HFFc6 (cell line): ENCODE measurements at places on chromosomes 5 and 9. TPM values are rescaled to one million over a fixed set of nuclear protein-coding genes. Genes with fewer than 3 reads are reported as not detected.

- no peak for DNase-seq
Measured at GRCh38 chr9:87502391-87503221, 4.9 kb downstream of the DAPK1 start.

GAPT gene
- total RNA-seq, result not detected in 3 replicates

SLC6A19 gene
- total RNA-seq, result not detected in 3 replicates

- peak; percentile 45 for DNase-seq
Measured at GRCh38 chr9:127942216-127943010, 4.8 kb upstream of the DPM2 start.

PDLIM7 gene
- 347 to 349 TPM (median 347 TPM) in 3 replicates for total RNA-seq

DNA sequence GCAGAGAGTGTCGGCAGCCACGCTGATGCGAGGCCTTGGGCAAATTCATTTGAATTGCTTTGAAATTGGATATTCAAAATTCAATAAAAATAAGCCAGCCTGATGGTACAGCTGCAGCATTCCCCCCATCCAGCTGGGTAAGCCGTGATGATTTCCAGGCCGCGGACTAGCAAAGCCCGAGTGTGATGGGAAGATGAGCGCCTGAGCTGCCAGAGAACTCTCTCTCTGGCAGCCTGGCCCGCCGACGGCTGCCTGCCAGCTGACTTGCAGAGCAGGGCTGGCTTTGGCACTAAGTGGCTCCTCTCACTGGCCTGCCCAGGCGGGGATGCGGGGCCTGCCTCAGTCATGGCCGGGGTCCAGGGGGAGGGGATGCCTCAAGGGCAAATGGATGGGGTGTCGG, 268.3 kb upstream of the WWC1 start:
- DNase-seq, result no peak

DNA sequence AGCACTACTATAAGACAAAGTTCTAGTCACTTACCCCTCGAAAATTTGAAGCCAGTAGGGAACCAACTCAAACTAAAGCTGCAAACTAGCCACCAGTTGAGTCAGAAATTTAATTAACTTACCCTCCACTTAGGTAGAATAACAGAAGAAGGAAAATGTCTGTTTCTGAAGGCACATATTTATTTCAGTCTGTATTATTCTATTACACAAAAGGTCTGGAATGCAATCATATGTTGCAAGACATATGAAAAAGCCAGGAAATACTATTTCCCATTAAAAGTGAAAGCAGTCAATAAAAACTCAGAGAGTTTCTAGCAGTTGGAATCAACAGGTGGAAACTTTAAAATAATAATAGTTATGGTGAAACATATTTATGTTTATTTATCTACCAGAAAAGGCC, 79.2 kb upstream of the SLCO4C1 start:
- no peak for DNase-seq

DNA sequence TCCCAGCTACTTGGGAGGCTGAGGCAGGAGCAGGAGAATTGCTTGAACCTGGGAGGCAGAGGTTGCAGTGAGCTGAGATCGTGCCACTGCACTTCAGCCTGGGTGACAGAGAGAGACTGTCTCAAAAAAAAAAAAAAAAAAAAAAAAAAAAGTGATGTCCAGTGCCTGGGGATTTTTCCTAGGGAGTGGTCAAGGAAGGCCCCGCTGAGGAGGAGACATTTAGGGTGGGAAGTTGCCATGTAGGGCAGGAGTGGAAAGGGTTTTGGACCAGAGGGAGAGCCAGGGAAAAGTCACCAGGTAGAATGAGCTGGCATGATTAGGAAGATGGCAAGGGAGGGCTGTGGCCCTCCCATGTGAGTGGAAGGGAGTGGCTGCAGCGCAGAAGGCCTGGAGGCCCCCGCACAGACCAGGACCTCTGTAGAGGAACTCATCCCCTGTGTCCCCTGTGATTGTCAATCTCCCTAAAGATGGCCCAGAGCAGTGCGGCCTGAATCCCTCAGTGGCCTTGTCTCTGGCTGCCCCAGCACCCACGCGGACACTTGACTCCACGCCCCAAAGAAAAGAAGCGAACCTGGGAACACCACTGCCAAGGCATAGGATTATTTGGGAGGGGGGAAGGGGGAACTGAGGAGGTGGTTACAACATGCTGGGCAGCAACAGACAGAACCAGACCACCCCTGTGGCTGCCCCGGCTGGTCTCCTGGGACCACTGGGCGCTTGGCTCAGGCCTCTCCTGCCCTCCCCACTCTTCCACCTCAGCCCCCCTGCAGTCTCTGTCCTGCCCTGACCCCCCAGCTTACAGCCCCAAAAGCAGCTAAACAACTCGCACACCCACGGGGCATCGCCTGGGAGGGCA, 2.6 kb upstream of the SQSTM1 start:
- DNase-seq, result no peak

ECSCR gene
- 0.42 and 0.68 TPM in 2 replicates for total RNA-seq

ARHGEF37 gene
- 0.21 to 0.50 TPM (median 0.42 TPM) in 3 replicates for total RNA-seq

DNA sequence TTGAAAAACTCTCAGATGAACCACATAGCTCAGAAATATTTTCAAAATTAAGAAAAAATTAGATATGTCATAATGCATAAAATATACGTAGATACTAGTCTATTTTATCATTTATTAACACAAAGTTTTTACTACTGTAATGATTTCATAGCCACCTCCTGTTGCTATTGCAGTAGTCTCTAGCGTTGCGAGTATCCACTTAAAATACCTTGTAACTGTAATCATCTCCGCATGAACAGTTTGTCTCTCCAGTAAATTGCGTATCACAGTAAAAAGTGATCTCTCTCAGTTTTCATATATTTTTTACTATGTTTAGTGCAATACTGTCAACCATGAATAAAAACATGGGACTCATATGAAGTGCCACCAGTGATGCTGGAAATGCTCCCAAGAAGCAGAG, 417.9 kb upstream of the ZNF462 start:
- DNase-seq, result no peak

GRCh38 chr9:114364134-114365041, 23.4 kb downstream of the AKNA start:
- DNase-seq, result peak; percentile 94

DNA sequence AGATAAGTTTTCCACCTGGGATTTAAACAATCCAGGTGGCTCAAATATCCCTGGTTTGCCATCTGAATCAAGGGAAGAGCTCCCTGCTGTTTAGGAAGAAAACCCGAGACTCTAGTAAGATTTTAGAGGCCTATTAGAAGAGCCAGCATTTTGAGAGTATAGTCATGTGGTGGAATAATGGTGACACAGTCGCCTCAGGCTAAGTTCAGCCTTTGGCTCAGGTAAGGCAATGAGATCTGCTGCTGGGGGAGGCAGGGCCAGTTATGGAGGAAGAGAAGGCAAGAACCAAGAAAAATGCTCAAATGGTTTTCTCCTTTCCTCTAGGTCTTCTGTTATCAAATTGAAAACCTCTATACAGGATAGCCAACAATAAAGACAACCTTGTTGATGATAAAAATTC, 16.2 kb downstream of the RAD1 start:
- no peak for DNase-seq

PCDHGA12 gene
- total RNA-seq, result 7.2 and 18.6 TPM in 2 replicates

SPINK7 gene
- not detected in 3 replicates for total RNA-seq

DNA sequence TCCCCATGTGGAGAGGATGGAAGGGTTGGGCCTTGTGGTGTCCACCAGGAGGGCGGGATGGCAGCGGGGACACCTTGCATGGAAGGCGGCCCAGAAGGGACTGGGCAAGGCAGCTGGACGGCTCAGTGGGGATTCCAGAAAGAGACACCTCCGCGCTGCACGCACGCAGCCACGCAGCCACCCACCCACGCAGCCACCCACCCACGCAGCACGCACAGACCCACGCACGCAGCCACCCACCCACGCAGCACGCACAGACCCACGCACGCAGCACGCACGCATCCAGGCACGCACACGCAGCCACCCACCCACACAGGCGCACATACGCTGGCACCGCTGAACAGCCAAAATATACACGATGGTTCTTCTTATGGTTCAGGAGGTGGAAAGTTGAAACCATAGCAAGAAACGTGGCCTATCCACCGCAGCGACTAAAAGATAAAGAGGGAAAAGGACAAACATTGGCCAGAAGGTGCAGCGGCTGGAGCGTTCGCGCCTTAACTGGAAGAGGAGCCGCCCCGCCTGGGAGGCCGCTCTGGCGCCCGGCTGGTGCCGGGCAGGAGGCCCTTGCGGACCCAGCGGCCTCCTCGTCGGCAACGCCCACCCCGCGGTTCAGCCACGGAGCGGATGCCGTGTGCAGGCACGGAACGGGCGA, 22.2 kb upstream of the EXOC3 start:
- DNase-seq, result no peak

CDKN2A gene
- total RNA-seq, result 47.7 to 141 TPM (median 65.2 TPM) in 3 replicates

DNA sequence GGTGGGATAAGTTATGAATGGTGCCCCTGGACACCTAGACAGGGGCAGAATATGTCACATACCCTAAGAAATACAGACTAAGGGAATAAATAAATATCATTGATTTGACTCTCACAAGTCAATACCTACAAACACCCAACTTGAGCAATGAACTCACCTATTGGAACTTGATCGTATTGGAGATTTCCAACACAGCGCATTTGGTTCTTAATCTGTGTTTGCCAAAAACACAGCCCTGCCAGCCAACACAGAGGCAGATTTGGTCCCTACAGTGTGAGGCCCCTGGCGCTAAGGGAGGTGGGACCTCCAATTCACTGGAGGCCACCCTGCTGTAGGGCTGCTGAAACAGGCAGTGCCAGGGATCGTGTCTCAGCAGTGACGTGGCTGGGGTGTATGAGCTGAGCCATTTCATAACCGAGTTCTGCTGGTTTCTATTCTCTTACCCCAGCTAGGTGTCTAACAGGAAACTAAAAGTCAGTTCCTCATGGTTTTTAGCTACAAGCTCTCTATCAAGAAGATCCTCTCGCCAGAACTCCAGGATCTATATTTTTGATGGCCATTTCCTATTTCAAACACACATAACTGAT, 84.5 kb downstream of the SLC1A1 start:
- no peak for DNase-seq

DNA sequence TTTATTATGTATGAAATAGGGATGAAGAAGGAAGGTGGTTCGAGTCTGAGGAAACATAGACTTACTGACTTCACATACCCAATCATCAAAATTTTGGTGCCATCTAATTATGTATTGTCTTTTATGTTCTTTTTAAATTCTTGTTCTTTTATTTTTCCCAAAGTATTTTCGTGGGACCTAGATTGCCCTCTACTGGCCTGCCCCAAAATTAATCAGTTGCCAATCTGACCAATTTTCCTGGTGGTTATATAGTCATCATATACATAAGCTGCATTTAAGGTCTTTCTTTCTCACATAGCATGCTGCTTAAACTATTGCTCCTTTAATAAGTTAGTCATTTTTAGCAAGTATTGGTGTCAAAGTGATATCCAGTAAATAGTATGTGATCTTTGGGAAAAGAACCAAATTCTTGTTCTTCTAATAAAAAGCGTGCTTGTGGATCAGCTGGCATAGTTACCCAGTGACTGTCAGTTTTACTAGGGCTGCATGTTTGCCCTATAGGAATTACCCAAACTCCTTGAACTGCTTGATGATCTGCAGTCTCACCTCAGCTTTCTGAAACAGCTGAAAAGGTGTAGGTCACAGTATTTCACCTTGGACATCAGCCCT, 223.5 kb downstream of the SH3GL2 start:
- DNase-seq, result peak; percentile 16

- no peak for DNase-seq
Measured at GRCh38 chr5:16095612-16096011, 84.0 kb downstream of the MARCHF11 start.

DNA sequence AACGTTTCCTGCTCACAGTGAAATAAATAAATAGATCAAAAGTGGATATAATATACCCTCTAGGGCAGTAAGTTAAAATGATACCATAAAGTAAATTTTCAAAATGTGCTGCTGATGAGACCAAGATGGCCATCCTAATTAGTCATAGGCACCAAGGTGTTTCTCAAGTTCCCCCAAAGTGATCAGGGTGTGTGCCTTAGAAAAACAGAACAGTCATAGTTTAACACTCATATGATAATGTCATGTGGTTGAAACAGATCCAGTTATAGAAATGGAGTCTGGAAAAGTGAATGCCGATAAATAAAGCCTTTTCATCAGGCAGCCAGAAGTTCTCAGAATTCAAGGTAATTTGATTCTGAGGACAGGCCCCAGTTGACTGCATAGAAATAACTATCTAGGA, 161.5 kb upstream of the CDKN2B start:
- no peak for DNase-seq

DNA sequence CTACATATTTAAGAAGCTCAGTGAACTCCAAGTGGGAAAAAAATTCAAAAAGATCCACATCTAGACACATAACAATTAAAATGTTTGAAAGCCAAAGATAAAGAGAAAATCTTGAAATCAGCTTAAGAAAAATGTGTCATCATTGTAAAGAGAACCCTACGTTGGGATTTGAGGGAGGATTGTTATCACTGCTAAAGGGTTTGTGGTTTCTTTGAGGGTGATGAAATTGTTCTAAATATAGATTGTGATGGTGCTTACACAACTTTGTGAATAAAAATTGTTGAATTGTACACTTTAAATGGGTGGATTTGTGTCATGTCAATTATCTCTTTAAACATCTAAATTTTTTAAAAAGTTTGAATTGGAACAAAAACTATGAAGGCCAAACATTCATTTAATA, 92.2 kb upstream of the ADAMTS19 start:
- no peak for DNase-seq

DNA sequence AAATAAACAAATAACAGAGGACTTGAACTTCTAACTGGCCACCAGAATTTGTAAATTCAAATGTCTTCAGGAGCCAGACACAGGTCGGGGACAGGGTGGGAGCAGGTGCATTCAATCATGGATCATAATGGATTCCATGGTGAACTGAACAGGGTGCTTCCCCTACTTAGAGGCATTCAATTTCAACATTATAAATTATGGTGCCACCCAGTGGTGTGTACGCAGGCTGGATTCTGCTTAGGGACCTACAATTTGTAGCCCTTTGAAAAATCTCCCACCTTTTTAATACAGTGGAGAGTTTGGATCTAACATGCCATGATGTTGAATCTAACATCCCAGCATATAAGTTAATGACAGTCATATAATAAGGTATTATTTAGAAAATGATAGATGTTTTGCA, 22.3 kb downstream of the KLF9 start:
- DNase-seq, result no peak

DNA sequence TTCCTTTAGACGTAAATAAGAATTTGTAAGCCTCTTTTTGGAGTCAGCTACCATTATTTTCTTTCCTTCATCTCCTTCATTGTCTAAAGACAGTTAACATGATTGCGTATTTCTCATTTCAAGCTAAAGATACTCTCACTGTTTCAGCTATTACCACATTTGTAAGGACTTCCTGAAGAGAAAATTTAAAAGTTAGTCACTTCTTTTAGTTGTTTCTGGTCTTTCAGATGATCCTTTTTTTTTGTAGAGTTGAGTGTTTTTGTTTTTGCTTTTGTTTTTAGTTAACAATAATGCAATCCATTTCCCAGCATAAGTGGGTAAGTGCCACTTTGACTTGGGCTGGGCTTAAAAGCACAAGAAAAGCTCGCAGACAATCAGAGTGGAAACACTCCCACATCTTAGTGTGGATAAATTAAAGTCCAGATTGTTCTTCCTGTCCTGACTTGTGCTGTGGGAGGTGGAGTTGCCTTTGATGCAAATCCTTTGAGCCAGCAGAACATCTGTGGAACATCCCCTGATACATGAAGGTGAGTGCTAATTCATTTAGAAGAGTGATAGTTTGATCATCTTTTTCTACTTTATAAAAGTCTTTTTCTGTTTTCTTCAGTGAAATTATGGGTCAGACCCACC, 2.0 kb downstream of the IL31RA start:
- DNase-seq, result no peak
